CD4-positive, alpha-beta T cell treated with Interleukin-6 at 100 ng/mL for 8 hours (primary cell): ENCODE measurements at places on chromosomes 16 and 17.

GRCh38 chr17:17129466-17129865 is 76.7 kb downstream of the PLD6 start:
- DNase-seq = no peak

- DNase-seq = no peak
These were observed 7.9 kb downstream of the FNDC8 start for GRCh38 chr17:35129154-35129972.

GRCh38 chr17:34981538-34982241 is 1.4 kb downstream of the LIG3 start:
- no peak for DNase-seq

DNA sequence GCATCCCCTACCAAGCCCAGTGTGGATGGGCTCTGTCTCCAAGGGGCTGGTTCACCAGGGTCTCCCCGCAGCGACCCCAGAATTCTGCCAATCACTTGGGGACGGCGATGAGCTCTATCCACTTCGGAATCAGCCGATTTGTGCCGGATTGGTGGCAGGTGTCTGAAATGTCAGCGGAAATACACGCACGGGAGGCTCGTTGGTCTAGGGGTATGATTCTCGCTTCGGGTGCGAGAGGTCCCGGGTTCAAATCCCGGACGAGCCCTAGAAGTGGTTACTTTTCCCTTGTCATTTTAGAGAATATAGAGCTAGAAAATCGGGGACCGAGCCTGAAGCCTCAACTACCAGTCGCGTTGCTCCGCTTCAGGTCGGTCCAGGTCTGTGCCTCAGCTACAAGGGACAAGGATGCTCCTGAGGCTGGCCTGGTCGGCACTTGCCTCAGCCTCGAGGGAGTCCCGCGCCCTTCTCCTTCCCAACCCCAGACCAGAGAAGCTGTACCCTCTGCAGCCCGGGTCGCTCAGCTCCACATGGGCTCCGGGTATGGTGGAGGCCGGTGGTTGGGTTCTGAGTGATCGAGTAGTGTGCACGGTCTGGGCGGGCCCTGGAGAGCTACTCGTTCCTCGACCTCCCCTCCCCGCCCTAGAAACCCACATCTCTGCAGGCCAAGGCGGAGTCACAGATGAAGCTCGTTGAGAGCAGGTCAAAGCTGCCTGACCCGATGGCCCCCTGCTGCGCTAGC is 16.0 kb upstream of the OR1F1 start:
- DNase-seq = no peak

GRCh38 chr16:27473101-27473900 is 71.3 kb downstream of the IL21R start:
- no peak for DNase-seq

GRCh38 chr17:48620461-48621139 is 5.5 kb upstream of the HOXB8 start:
- DNase-seq = no peak

GRCh38 chr17:78337244-78338109 is 22.4 kb downstream of the SOCS3 start:
- DNase-seq = no peak

- DNase-seq = no peak
These were observed at the start of gene SSTR5 for GRCh38 chr16:1072526-1073261. TSS of gene SSTR5 (plus strand) at chr16:1072747. CDS start at chr16:1078869, 6,122 bp downstream.

DNA sequence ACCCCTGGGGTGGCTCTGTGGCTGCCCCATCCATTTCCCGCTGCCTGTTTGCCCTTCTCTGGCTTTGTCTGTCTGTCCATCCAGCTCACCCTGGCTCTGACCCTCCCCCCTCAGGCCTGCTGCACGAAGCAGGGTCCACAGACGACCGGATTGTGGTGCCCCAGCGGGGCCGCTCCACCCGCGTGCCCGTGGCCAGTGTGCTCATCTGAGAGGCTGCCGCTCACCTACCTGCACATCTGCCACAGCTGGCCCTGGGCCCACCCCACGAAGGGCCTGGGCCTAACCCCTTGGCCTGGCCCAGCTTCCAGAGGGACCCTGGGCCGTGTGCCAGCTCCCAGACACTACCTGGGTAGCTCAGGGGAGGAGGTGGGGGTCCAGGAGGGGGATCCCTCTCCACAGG is 761 bp upstream of the LAT start:
- no peak for DNase-seq

DNA sequence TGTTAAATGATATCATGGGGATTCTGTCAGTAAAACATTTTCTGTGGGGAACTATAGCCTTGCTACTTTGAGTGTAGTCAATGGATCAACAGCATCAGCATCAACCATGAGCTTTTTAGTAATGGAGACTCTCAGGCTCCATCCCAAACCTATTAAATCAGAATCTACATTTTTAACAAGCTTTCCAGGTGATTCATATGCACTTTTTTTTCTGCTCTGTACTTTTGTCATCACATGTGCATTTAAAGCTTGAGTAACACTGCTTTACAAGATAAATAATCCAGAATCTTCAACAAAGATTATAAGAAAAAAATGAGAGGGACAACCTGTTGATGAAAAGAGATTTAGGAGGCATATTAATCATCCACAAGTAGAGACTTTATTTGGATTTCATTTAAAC is 23.5 kb downstream of the NUP93 start:
- DNase-seq = no peak

DNA sequence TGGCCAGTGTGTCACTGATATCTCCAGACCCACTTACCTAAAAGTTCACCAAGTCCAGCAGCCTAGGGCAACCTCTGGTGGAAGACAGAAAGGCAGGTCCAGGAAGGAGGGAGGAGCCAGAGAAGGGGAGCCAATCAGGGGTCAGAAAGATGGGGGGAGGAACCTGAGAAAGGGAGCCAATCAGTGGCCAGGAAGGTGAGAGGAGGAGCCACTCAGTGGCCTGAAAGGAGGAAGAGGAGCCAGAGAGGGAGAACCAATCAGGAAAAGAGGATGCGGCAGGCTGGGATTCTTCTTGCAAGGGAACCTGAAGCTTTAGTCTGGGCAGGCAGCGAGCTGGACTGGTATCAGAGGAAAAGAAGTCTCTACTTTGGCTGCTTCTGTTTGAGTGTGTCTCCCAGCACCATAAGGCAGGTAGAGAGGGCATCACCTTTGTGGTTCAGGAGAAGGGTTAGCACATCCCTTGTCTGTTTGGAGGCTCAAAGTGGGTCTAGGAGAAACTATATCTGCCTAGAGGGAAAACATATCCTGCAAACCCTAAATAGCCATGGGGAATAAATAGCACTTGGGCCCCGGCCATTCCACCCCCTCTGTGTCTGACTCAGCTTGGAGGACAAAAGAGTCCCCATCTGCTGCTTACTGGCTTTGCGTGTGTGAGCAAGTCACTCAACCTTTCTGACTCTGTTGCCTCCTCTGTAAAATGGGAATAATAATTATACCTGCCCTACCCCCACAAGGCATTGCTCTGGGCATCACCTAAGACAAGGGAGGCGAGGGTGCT is 43.4 kb upstream of the CRHR1 start:
- no peak for DNase-seq

DNA sequence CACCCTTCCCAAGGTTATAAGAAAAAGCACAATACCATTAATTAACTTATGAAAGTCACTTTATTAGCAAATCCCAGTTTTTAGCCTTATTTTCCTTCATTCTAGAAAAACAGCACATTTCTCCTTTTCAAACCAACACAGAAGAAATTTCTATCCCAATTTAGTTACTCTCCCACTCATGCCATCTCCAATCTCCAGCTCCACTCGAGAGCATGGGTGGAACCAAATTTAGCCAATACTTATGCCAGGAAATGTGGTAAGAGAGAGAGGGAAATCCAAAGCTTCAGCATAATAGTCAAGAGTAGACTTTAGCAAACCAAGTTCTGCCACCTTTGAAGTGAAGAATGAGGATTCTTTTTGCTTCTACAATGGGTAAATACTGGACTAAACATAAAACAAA is 288.8 kb downstream of the KIF2B start:
- no peak for DNase-seq

DNA sequence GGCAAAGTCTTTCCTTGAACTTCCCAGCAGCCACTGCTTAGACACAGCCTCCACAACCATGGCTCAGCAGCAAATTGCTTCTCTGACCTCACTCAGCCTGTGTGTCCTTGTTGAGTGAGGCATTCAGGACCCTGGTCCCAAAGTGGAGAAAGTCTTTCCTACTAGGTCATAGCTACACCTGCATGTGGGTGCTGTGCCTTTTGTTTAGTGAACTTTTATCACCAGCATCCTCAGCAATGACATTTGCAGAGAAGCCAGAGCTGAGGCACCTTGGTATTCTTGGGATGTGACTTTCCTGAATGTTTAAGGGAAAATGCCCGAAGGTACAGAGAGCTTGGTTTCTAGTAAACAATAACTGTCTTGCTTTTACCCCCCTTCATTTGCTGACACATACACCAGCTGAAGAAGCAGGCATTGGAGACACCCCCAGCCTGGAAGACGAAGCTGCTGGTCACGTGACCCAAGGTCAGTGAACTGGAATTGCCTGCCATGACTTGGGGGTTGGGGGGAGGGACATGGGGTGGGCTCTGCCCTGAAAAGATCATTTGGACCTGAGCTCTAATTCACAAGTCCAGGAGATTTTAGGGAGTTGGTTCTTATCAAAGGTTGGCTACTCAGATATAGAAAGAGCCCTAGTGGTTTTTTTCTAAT is 20.9 kb upstream of the STH start:
- DNase-seq = no peak

DNA sequence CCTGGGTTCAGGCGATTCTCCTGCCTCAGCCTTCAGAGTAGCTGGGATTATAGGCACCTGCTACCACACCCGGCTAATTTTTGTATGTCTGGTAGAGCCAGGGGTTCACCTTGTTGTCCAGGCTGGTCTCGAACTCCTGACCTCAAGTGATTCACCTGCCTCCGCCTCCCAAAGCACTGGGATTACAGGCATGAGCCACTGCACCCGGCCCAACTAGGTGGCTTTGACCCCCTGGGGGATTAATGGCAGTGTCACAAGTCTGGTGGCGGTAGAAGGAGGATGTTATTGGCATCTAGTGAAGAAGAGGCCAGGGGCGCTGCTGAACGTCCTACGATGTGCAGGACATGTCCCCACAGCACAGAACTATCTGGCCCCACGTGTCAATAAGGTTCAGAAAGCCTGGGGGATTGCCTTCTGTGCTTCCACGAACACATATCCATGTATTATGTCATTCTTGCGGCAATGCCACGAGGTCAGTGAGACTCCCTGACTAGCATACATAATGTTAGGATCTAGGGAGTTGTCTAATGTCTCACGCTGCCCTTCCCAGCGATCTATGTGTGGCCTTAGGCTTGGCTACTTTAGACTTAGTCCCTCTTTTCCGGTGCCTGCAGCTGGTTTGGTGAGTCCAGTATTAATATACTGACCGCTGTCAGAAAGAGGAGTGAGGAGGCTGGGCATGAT is 75.8 kb downstream of the ABCC6 start:
- DNase-seq = no peak

GRCh38 chr17:21361020-21361809 is 14.9 kb upstream of the KCNJ12 start:
- DNase-seq = no peak
